ENCODE measurements at places on chromosomes 3 and 15.

GRCh38 chr3:42906070-42906847 lies at the start of gene ZNF662:
ZNF662 (plus strand) TSS chr3:42906142; CDS start chr3:42908115, 1,973 bp downstream.
- no peak for DNase-seq

DNA sequence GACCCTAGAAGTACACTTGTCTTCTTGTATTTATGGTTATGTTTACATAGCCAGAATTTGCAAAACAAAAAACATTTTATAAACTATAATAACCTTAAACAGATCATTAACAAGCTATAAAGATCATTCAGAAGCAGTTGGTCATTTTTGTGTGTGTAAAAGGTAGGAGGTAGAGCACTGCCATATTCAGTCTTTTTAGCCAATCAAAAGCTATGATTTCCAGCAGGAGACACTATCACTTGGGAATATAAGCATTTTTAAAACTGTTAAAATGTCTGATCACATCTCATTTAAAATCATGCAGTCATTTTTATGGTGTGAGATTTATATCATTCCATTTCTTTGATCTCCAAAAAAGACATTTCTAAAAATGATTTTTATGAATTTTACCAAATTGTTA lies 42.6 kb upstream of the ATP2C1 start:
- no peak for DNase-seq

DNA sequence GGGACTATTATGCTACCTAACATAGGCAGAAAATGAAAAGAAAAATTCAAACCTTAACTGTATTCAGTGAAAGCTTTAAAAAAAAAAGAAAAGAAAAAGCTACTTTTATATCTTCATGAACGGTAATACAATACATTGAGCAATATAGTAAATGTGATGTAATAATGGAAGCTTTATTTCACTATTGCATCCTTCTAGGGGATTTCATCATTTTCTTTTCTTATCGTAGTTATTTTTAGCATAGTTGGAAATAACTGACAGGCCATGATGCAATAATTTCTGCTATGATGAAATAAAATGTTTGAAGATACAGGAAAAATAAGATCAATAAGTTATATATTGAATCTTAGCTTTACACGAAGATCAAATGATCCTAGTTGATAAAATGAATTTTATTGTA lies 40.3 kb upstream of the ZCWPW2 start:
- peak; percentile 50 for DNase-seq

GRCh38 chr15:62599791-62600777 lies 435.0 kb upstream of the C2CD4B start:
- no peak for DNase-seq

- no peak for DNase-seq
Measured at GRCh38 chr15:84082739-84083138, 152.8 kb upstream of the GOLGA6L4 start.

DNA sequence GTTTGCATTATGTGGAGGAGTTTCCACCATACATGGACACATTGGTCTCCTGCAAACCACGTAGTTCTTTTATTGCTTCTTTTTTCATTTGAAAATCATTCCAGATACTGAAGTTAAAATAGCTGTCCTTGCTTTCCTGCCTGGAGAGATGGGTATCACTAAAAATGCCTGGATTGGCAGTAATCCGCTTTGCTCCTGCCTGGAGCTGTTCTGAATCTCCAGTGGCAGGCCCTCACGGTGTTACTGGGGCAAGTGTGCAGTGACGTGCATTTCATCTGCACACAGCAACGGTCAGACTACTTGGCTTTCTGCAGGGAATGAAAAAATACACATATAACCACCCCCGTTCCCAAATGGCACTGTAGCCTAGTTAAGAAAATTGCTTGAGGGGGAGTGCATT lies 272.9 kb downstream of the IL5RA start:
- DNase-seq: no peak

- no peak for DNase-seq
Measured at GRCh38 chr3:17972959-17973906, 230.8 kb upstream of the TBC1D5 start.

GRCh38 chr15:87368511-87368910 lies 888.0 kb downstream of the NTRK3 start:
- no peak for DNase-seq

- DNase-seq: no peak
Measured at GRCh38 chr3:49720855-49721595, 1.5 kb upstream of the AMIGO3 start.

GRCh38 chr3:195057716-195058115 lies 213.2 kb downstream of the XXYLT1 start:
- no peak for DNase-seq

GRCh38 chr3:165133188-165133899 lies 55.0 kb upstream of the SI start:
- no peak for DNase-seq

DNA sequence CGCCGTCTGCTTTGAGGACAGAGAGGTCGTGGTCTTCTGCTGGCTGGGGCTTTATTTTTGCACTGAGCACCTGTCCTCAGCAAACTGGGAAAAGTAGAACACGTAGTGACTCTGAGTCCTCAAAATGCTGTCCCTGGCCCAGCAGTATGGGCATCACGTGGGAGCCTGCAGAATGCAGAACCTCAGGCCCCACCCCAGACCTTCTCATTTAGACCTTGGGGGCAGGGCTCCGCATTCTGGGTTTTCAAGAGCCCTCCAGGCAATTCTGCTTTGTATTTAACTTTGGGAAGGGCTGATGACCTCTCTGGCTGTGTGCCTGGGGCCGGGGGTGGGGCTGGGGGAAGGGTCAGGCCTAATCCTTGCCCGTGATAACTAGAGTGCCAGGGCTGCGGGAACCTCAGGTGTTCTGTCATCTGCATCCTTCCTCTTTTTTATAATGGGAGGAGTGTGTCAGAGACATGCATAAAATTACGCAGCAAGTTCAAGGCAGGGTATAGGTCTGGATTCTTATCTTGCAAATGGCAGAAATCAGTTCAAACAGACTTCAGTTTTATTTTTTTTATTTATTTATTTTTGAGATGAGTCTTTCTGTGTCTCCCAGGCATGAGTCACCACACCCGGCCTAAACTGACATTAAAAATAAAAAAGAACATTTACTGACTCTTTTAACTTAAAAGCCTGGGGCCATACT lies 11.1 kb downstream of the SLC6A6 start:
- DNase-seq: no peak

DNA sequence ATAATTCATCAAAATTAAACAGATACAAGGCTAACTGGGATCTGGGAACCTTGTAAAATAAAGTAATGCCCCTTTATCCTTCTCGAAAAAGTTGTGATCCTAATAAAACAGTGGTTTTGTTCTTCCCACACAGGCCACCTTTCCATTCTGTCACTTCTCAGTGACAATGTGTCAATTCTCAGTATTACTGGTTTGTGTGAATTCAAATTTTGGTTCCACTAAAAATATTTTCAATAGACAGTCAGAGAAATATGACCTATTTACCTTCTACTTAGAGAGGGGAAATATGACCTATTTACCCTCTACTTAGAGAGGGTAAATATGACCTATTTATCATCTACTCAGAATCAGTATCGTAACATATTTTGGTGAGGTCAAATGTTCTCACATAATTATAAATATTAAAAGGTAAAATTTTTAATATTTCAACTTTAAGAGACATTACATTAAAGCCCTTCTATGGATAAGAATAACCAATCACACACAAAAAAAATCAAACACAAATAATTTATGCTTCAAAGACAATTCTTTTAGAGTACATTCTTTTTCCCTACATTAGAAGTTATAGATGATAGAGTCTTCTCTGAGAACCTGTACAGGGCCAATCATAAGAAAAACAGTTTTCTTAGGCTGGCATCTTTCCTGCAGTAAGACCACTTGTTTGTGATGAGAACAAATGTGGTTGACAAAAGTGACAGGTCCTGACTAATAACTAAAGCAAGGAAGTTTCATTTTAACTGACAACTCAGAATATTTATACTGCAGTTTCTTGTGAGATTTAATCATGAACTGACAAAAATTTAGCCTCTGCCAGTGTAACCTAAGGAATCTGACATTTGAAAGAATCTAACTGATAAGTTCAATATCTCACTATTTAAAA lies 323.3 kb downstream of the DIPK2A start:
- DNase-seq: no peak

DNA sequence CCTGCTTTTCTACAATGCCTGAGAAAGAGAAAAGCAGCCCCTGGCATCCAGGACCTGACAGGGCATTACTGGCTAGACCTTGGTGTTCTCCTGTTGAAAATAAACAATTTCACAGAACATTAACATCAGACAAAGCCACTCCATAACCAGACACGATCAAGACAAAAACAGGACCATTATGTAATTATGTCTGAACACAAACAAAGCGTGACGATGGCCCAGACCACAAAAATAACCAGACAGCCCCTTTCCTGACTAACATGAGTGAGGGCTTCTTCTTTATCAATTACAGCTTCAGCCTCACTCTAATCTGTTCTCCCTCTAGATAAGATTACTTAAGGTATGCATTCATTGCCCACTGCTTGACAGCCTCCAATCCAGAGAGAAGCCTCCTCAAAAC lies 172.7 kb upstream of the LMCD1 start:
- DNase-seq: no peak

DNA sequence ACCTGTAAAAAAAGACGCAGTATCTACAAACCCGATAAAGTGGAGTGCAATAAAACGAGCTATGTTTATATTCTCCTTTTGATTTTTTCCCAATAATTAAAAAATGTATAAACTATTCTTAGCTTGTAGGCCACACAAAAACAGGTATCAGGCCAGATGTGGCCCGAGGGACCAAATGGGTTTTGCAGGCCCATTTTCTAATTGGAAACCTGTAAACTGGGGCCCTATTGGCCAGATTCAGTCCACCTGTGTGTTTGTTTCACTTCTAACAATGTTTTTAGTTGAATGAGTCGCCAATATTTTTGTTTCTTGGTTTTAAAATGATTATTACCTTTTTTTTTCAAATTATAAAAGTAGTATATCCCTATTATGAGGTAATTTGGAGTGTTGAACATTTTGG lies 29.7 kb downstream of the ZBTB38 start:
- no peak for DNase-seq

- DNase-seq: no peak
Measured at GRCh38 chr3:144852999-144853398, 881.4 kb downstream of the DIPK2A start.

GRCh38 chr3:124619887-124620599 lies 110.2 kb upstream of the UMPS start:
- no peak for DNase-seq

DNA sequence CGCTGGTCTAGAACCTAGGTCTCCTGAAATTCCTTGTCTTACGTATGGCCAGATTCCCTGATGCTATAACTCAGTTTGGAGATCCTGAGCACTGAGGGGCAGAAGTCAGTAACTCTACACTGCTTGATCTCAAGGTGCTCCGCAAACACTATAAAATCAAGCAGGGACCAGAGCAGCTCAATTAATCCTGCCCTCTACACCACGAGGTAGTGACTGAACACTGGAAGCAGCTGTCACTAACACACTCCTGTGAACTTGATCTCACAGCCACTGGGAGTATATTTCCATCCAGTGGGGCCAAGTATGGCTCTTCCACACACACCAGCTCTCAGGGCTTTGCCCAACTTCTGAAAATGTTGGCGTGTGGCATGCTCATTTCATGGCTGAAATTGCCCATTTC lies 51.0 kb downstream of the EDEM1 start:
- no peak for DNase-seq

DNA sequence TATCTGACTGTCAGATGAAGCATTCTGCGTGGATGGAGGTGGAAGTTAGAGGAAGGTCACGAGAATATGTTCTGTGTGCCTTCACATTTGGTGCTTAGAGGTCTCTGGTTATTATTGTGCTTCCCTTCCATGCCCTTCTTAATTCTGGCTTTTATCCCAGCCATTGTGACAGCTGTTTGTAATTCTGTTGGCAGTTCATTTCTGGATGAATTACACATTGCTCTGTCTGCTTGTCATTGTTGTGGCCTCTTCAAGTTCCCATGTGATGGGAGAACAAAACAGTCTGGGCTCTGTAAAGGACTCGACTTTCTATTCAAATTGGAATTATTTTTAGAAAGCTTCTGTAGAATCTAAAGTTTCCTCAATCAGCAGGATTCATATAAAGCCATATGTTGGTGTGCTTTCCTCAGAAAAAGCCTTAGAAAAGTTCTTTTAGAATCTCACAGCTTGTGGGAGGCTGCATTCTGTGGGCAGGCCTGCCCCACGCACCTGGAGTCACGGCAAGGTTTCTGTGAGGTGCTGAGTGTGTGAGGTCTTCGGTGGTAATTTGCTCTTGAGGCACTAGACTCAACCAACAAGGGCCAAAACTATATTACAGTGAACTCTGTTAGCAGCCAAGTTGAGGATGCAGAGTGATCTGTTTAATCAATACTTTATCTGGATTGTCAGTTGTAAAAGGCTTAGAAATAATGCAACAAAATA lies 397.4 kb upstream of the AZI2 start:
- DNase-seq: no peak

- DNase-seq: no peak
Measured at GRCh38 chr15:53869044-53869805, 109.0 kb upstream of the UNC13C start.

DNA sequence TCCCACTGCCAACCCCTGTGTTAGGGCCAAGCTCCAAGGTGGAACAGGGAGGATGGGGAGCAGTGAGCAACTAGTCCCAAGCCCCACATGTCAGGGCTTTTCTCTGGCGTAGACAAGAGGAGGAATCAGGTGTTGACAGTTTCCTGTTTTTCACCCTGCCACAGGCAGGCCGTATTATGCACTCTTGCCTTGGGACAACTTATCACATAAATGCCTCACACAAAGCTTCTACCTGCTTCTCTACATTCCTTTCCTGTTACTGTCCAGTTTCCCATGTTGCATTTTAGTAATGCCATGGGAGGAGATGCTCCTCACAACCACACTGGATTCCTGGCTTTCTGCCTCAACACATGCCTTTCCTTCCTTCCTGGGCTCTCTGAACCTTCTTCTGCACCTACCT lies 381.2 kb upstream of the ATP11B start:
- no peak for DNase-seq

DNA sequence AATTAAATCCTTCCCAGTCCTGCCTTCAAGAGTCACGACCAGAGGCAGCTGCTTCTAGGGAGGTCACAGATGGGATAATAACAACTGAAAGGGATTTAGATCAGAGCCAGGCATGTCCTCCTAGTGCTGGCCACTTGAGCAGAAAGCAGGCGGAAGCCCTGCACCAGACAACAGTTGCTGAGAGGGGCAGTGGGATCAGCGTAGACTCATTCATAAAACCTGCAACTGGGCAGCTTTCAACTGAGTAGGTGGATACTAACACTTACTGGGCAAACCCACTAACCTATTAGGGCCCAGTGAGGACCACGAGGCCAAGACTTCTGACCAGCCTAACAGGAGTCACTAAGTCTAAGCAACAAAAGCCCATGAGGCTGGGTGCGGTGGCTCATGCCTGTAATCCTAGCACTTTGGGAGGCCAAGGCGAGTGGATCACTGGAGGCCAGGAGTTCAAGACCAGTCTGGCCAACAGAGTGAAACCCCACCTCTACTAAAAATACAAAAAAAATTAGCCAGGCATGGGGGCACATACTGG lies 67.0 kb downstream of the DAPK2 start:
- no peak for DNase-seq

DNA sequence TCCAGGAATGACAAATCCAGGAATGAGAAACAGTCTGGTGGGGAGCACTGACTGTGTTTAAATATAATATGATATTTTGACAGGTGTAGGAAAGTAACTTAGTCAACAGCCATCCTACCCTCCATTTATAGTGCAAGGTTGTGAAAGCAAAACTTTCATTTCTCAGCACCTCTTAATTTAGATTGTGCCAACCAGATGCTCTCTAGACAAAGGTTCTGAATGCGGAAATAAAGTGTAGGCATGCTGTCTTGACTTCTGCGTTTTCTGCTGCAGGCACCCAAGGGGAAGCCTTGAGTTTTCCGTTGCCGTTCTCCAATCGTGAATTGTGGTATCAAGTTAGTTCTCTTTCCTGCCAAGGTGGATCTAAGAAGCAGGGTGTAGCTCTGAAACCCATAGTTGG lies 261.9 kb upstream of the SUCLG2 start:
- no peak for DNase-seq

- no peak for DNase-seq
Measured at GRCh38 chr3:58529516-58530353, 7.3 kb downstream of the ACOX2 start.
